ENCODE measurements at places on chromosomes 12 and 14. TPM values are rescaled to one million over a fixed set of nuclear protein-coding genes. Genes with fewer than 3 reads are reported as not detected.

DNA sequence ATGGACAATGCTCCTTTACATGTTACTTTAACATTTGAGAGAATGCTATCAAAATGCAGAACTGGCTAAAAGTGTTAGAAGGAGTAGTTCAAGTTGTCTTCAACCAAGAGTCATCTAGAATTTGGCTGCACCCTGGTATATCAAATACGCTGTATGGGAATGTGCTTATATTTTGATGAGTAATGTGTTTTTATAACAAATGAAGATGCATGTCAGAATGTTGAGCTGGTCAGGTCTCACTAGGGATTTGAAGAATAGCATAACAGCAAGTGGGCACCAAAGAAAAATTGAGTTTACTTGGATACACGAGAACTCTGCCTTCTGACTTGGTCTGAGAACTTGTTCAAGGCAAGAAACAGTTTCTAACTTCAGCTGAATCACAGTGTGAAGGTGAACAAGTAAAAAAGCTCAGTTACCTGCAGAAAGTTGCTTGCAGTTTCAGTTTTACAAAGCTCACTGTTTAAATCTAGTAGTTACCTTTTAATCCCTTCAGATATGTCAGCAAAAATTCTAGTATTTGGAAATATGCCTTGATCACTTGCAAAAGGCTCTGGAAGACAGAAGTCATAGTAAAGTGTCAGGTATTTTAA is 82.3 kb downstream of the PDE3A start:
- no peak overlapping the region for H3K4me3 ChIP-seq
- no peaks in the 10 kb centered on the region for H3K27me3 ChIP-seq
- H3K36me3 ChIP-seq: peaks cover 30% of the 10 kb centered on the region
- H3K4me1 ChIP-seq: peaks cover 27% of the 10 kb centered on the region

Gene INSM2
- total RNA-seq: 0.10 TPM

DNA sequence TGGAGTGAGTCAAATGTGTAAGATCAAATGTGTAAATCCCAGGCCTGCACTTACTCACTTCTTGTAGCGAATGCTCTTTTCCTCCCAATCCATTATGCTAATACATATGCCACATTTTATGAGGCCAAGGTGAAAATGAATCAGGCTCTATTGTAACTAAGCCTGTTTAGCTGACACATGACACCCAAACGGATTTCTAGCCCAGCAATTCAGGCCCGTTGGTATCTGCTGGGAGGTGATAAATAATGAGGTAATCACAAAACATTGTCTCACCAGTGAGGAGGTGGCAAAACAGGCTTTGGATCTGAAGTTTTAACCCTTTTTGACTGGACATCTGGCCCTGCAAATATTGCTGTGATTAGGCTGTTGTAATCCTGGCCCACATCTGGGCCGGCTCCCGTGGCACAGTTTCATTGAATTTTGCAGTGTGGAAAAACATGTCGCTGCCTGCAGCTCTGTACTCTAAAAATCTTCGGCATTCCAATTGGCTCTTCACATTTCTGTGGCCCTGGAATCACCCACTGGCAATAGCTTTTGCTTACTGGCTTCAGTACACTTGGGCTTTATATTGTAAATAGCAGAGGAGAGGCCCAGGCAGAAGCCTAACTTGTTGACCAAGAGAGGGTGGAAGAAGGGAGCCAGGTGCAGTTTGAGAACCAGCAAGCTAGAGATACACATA is 106.1 kb downstream of the PAX9 start:
- no peaks in the 10 kb centered on the region for H3K36me3 ChIP-seq
- DNase-seq: no peak
- H3K27me3 ChIP-seq: peaks cover 4% of the 10 kb centered on the region
- peak overlapping the region; percentile 81 for H3K27ac ChIP-seq
- H3K4me1 ChIP-seq: peaks cover 19% of the 10 kb centered on the region

DNA sequence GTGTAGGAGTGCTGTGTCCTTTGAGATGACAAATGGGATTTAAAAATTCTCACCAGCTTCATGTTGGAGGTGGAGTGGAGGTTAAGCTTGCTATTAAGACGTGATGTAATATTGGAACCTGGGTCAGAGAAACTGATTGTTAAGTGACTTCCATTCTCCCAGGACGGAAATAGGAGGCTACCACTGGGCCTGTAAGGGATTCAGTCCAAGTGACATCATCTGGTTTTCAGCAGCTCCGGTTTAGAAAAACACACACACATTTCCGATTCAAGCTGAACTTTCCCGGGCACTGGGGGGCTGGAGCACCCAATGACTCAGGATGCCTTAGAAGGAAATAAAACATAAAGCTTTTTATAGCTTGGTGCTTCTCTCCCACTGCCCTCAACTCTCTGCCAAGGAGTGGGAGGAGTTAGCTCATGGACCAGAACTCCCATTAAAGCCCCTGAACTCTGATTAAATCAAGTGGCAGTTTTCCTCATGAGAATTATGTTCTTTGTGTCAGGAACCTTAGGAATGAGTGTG is 12.4 kb downstream of the CALM1 start:
- H3K4me3 ChIP-seq: no peak overlapping the region
- no peaks in the 10 kb centered on the region for H3K4me1 ChIP-seq
- no peak overlapping the region for H3K27ac ChIP-seq
- H3K36me3 ChIP-seq: peaks cover 15% of the 10 kb centered on the region

Gene RTN1
- total RNA-seq: 27.0 TPM

Gene DENND5B
- 35.0 TPM for total RNA-seq

DNA sequence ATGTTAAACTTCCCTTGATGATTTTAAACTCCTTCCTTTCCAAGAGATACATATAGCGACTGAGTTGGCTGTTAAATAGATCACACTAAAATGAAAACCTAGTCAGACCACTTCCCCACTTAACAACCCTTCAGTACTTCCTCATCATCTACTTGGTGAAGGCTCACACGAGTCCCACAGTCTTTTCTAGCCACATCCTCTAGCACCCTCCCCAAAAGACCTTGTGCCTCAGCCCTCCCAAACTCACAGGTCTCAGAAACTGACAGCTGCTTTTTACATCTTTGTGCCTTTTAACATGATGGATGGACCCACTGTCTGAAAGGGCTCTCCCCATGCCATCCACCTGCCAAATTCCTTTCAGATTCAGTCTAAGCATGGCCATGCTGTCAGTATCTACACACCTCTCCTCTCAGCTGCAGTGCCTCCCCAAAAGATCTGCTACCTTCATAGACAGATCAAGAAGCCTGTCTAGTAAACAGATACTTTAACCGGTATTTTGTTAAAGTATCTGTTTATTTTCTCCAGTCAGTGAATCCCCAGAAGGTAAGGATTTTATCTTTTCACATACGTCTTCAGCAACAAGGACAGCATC is 65.1 kb upstream of the GPHB5 start:
- H3K27me3 ChIP-seq: no peaks in the 10 kb centered on the region
- H3K36me3 ChIP-seq: peaks cover 34% of the 10 kb centered on the region
- DNase-seq: no peak
- H3K4me3 ChIP-seq: no peak overlapping the region
- H3K4me1 ChIP-seq: no peaks in the 10 kb centered on the region

GRCh38 chr12:102026728-102027127 is 35.1 kb downstream of the WASHC3 start:
- H3K4me1 ChIP-seq: no peaks in the 10 kb centered on the region
- DNase-seq: no peak
- H3K27ac ChIP-seq: no peak overlapping the region
- no peak overlapping the region for H3K4me3 ChIP-seq

DNA sequence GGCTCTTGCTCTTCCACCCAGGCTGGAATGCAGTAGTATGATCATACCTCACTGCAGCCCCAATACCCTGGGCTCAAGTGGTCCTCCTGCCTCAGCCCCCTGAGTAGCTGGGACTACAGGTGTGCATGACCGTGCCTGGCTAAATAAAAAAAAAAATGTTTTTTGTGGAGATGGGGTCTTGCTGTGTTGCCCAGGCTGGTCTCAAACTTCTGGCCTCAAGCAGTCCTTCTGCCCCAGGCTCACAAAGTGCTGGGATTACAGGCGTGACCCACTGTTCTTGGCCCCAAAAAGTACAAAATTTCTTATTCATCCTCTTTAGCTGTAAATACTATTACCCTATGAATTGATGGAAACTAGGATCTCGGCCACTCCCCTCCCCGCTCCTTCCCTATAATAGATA is 14.7 kb downstream of the CGRRF1 start:
- no peak overlapping the region for H3K4me3 ChIP-seq
- H3K27ac ChIP-seq: no peak overlapping the region
- DNase-seq: no peak
- H3K36me3 ChIP-seq: peaks cover 10% of the 10 kb centered on the region
- no peaks in the 10 kb centered on the region for H3K4me1 ChIP-seq
- H3K27me3 ChIP-seq: no peaks in the 10 kb centered on the region

Gene RDH12
- 1.7 TPM for total RNA-seq

- H3K27me3 ChIP-seq: peaks cover 6% of the 10 kb centered on the region
- H3K4me3 ChIP-seq: no peak overlapping the region
- DNase-seq: no peak
- no peaks in the 10 kb centered on the region for H3K36me3 ChIP-seq
These were observed 2.1 kb downstream of the SDR9C7 start for GRCh38 chr12:56932146-56932545.

DNA sequence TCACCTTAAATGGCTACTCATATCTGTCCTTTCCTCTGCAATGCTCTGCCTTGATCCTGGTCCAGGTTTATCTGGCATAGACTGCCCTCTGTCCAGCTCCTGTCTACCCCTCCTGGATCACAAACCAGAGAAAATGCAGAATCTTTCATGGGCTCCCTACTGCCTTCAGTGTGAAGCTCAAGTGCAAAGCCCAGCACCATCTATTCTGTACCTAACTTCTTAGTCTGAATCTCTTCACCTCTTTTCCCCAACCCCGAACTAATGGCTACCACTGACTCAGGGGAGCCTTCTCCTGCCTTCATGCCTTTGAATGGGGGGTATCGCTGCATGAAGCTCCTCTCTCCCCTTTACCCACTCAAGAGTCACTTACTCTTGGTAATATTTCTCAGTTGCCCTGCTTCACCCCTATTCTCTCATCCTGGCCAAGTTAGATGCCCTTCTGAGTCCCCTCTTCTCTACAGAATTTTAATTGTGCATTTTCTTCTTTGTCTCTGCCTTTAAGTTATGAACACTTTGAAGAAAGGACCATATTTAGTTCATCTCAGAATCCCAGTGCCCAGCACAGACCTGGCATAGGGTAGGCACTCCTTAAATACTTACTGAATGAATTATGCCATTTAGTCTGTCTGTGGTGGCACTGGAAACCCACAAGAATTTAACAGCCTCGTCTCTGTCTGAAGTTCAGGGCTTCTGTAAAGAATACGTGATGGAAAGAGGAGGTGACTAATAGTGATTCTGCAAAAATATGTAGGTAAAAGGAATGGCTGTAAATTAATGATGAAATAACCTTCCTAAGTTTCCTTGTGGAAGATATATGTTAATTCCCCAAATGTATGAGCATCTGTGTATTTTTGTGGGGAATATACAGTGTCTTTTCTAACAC is 191.3 kb upstream of the AMIGO2 start:
- H3K4me3 ChIP-seq: no peak overlapping the region
- H3K4me1 ChIP-seq: peaks cover 2% of the 10 kb centered on the region
- no peak for DNase-seq
- H3K36me3 ChIP-seq: peaks cover 2% of the 10 kb centered on the region

GRCh38 chr12:1935700-1936378 is 17.4 kb upstream of the CACNA2D4 start:
- peak; percentile 9 for DNase-seq
- no peak overlapping the region for H3K27ac ChIP-seq
- H3K4me1 ChIP-seq: no peaks in the 10 kb centered on the region
- peaks cover 3% of the 10 kb centered on the region for H3K36me3 ChIP-seq

Gene ST8SIA1
- 5.3 TPM for total RNA-seq

Gene TMEM132D
- total RNA-seq: 0.46 TPM

GRCh38 chr12:80490329-80490728 is 46.3 kb downstream of the PTPRQ start:
- H3K36me3 ChIP-seq: no peaks in the 10 kb centered on the region
- peak overlapping the region; percentile 16 for H3K27ac ChIP-seq
- no peaks in the 10 kb centered on the region for H3K27me3 ChIP-seq
- DNase-seq: no peak
- peaks cover 13% of the 10 kb centered on the region for H3K4me1 ChIP-seq

DNA sequence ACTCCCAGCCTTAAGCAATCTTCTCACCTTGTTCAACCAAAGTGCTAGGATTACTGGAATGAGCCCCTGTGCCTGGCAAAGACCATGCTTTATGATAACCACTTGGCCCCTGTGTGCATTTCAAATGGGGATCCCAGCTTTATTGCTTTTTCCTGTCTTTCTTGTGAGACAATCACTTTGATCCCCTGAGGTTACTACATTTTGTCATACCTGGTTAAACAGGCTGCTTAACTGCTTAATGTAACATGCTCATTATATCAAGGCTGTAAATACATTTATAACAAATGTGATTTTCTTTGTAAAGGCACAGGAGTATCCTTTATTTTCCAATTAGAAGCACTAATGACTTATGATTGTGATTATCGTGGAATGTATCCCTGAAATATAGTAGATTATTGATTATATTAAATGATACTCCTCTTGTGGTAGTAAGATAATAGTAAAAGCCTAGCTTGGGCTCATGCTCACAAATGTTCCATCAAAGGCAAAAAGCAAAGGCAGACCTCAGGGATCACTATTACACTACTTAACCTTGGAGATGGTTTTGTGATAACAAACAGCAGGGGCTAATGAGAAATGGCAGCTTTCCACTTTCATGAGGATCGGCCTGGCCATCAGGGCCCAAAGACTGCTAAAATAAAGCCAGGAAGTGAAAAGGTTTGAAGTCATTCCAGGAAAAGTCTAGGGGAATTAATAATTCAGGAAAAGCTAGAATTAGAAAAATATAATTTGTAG is 290.8 kb upstream of the MDGA2 start:
- H3K27ac ChIP-seq: no peak overlapping the region
- no peaks in the 10 kb centered on the region for H3K27me3 ChIP-seq
- H3K36me3 ChIP-seq: no peaks in the 10 kb centered on the region

- no peak for DNase-seq
- no peaks in the 10 kb centered on the region for H3K36me3 ChIP-seq
- H3K4me3 ChIP-seq: no peak overlapping the region
These were observed 91.7 kb downstream of the GALC start for GRCh38 chr14:87901236-87901635.

- no peak for DNase-seq
- peaks cover 8% of the 10 kb centered on the region for H3K4me1 ChIP-seq
- no peak overlapping the region for H3K4me3 ChIP-seq
- peak overlapping the region; percentile 31 for H3K27ac ChIP-seq
These were observed 21.7 kb upstream of the GARIN2 start for GRCh38 chr14:67167420-67168109.

Gene MYH6
- total RNA-seq: 0.04 TPM

DNA sequence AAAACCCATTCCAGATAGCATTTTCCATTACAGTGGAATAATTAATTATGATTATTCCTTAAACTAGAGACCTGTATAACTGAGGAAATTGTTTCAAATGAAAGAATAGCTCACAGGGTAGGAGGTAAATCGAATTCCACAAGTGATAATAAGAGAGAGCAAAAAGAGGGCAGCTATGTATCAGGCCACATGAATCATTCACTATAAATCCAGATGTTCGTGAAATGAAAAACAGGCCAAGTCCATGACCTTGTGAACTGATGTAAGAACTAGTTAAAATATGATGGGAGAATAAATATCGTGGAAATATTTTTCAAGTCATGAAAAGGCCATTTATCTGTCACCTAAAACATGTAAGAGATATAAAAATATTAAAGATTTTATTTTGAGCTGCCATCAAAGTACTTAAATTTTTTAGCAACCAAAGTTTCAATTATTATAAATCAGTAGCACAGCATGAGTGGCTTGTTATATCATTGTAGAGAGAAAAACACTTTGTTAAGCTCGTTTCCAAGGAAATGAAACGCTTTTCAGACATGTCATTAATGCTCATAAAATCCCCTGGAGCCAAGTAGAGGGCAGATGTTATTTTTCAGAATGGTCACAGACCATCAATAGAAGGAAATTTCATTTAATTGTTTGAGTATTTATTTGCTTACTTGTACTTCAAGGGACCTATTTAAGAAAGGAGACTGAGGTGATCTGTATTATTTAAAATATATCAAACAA is 120.6 kb upstream of the CDKN3 start:
- H3K4me1 ChIP-seq: no peaks in the 10 kb centered on the region
- no peak for DNase-seq
- H3K36me3 ChIP-seq: no peaks in the 10 kb centered on the region

Gene LMBR1L
- total RNA-seq: 143 TPM

All from progenitor cell of endocrine pancreas (in vitro differentiated cells).